T-cell (primary cell): ENCODE measurements at places on chromosomes 11 and 22.

DNA sequence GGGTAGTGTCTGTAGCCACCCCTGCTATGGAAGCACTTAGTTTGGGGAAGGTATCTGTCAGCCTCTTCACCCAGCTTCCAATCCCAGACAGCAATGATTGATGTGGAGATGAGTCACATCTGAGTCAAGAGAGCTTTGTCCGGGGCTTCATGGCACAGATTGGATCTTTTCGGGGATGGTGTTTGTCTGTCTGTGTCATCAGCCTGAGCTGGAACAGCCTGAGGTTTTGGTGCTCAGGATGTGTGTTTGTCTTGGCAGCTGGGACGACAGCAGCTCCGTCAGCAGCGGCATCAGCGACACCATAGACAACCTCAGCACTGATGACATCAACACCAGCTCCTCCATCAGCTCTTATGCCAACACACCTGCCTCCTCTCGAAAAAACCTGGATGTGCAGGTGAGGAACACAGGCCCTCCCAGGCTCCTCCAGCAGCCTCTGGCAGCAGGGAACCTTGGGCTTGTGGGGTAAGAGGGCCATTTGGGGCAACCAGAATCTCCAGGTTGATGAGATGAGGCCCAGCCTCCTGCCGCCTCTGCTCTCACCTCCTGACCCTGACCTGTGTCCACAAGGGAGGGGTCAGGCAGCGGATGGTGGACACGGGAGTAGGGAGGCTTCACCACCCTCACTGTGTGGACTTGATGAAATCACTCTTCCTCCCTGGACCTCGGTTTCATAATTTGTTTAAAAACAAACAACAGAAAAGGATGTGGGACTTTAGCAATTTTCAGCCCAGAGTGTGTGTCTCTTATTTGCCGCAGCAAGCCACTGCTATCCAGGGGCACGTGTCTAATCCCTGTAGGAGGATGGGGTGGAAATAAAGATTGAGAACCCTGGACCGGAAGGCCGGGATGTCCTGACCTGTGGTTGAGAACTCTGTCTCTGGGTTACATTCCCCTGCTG is 124.3 kb downstream of the DBX1 start:
- no peaks in the 10 kb centered on the region for H3K4me1 ChIP-seq
- no peak for DNase-seq
- no peak overlapping the region for H3K4me3 ChIP-seq
- no peaks in the 10 kb centered on the region for H3K36me3 ChIP-seq
- H3K27ac ChIP-seq: no peak overlapping the region

DNA sequence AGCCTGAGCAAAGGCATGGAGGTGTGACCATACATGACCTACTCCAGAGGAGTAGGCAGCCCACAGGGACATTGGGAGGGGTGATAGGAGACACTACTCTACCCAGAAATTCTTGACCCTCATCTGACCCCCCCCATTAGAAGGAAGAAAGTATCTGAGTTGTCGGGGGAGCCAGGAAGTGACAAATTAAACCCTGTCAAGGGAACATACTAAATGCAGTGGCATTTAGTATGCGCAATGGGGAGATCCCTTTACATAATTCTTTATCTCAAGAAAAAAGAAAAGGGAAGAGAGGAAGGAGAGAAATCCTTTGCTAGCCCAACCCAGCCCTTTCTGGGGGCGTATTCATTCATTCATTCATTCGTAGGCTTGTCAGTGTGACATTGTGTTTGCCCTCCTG is 58.8 kb downstream of the NAV2 start:
- no peaks in the 10 kb centered on the region for H3K36me3 ChIP-seq
- DNase-seq: no peak
- H3K4me3 ChIP-seq: no peak overlapping the region

DNA sequence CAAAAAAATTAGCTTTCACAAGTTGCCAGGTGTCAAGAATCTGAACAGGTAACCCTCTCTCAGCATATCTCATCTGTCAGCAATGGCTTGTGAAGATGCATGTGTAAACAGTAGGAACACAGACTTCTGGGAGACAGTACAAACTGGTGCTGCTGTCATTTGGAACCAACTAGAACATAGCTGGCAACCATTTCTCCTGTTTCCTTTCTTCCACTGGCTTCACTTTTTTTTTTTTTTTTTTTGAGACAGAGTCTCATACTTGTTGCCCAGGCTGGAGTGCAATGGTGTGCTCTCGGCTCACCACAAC is 2.1 kb upstream of the PIK3C2A start:
- no peak overlapping the region for H3K4me3 ChIP-seq
- H3K4me1 ChIP-seq: peaks cover 22% of the 10 kb centered on the region
- H3K27ac ChIP-seq: peak overlapping the region; percentile 13
- DNase-seq: no peak
- H3K27me3 ChIP-seq: no peaks in the 10 kb centered on the region

GRCh38 chr11:97943493-97943892 is 1077.3 kb upstream of the CNTN5 start:
- H3K27me3 ChIP-seq: no peaks in the 10 kb centered on the region
- no peak for DNase-seq
- H3K4me3 ChIP-seq: no peak overlapping the region
- no peaks in the 10 kb centered on the region for H3K36me3 ChIP-seq

- peaks cover 100% of the 10 kb centered on the region for H3K4me1 ChIP-seq
- peak; percentile 53 for DNase-seq
- no peaks in the 10 kb centered on the region for H3K27me3 ChIP-seq
- H3K27ac ChIP-seq: peak overlapping the region; percentile 98
- no peak overlapping the region for H3K4me3 ChIP-seq
- H3K36me3 ChIP-seq: no peaks in the 10 kb centered on the region
These were observed 33.0 kb downstream of the PTPRJ start for GRCh38 chr11:48013269-48013901.

- no peaks in the 10 kb centered on the region for H3K4me1 ChIP-seq
- H3K36me3 ChIP-seq: no peaks in the 10 kb centered on the region
- DNase-seq: no peak
- no peak overlapping the region for H3K4me3 ChIP-seq
- no peaks in the 10 kb centered on the region for H3K27me3 ChIP-seq
- H3K27ac ChIP-seq: no peak overlapping the region
These were observed 1310.3 kb downstream of the BRD1 start for GRCh38 chr22:48517039-48518030.

- H3K4me1 ChIP-seq: no peaks in the 10 kb centered on the region
- DNase-seq: no peak
- H3K36me3 ChIP-seq: no peaks in the 10 kb centered on the region
- no peak overlapping the region for H3K27ac ChIP-seq
- no peak overlapping the region for H3K4me3 ChIP-seq
- H3K27me3 ChIP-seq: no peaks in the 10 kb centered on the region
These were observed 258.9 kb upstream of the B3GAT1 start for GRCh38 chr11:134670961-134671370.

- peaks cover 40% of the 10 kb centered on the region for H3K36me3 ChIP-seq
- H3K27ac ChIP-seq: no peak overlapping the region
- no peak for DNase-seq
- H3K27me3 ChIP-seq: no peaks in the 10 kb centered on the region
- no peak overlapping the region for H3K4me3 ChIP-seq
These were observed 48.5 kb downstream of the PITPNB start for GRCh38 chr22:27870234-27871191.

DNA sequence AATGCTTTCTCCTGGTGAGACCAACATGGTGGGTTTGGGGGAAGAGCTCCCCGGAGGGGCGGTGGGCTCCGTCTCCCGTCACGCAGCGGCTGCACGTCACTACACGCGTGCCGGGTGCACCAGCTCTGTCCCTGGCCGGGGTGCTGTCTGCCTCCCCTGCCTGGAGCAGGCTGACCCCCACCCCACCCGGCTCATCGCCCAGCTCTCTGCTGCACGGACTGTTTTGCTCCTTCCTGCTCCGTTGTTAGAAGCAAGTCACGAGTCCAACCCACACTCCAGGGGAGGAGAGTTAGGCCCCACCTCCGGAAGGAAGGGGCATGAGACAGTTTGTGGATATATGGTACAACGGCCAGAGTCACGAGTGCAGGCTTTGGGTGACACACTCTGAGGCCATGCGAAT is 364.9 kb downstream of the BRD1 start:
- H3K4me1 ChIP-seq: no peaks in the 10 kb centered on the region
- no peaks in the 10 kb centered on the region for H3K27me3 ChIP-seq
- no peak overlapping the region for H3K27ac ChIP-seq
- no peaks in the 10 kb centered on the region for H3K36me3 ChIP-seq

- H3K4me1 ChIP-seq: no peaks in the 10 kb centered on the region
- no peaks in the 10 kb centered on the region for H3K27me3 ChIP-seq
- H3K4me3 ChIP-seq: no peak overlapping the region
- no peaks in the 10 kb centered on the region for H3K36me3 ChIP-seq
- no peak for DNase-seq
- no peak overlapping the region for H3K27ac ChIP-seq
These were observed 110.4 kb upstream of the ARHGAP42 start for GRCh38 chr11:100576718-100577021.

GRCh38 chr22:48741540-48741939 is 1086.1 kb downstream of the BRD1 start:
- peaks cover 3% of the 10 kb centered on the region for H3K27me3 ChIP-seq
- H3K4me1 ChIP-seq: no peaks in the 10 kb centered on the region
- no peaks in the 10 kb centered on the region for H3K36me3 ChIP-seq
- H3K27ac ChIP-seq: no peak overlapping the region
- no peak overlapping the region for H3K4me3 ChIP-seq

- H3K36me3 ChIP-seq: no peaks in the 10 kb centered on the region
- no peaks in the 10 kb centered on the region for H3K27me3 ChIP-seq
- no peak overlapping the region for H3K27ac ChIP-seq
These were observed 1217.9 kb downstream of the LRRC4C start for GRCh38 chr11:40241524-40242051.

GRCh38 chr11:114195981-114196731 is 100.0 kb upstream of the NNMT start:
- H3K4me1 ChIP-seq: peaks cover 5% of the 10 kb centered on the region
- H3K27me3 ChIP-seq: no peaks in the 10 kb centered on the region
- no peaks in the 10 kb centered on the region for H3K36me3 ChIP-seq
- no peak overlapping the region for H3K4me3 ChIP-seq

- no peak overlapping the region for H3K4me3 ChIP-seq
- H3K27me3 ChIP-seq: no peaks in the 10 kb centered on the region
- H3K27ac ChIP-seq: no peak overlapping the region
These were observed 80.5 kb downstream of the KCNQ1 start for GRCh38 chr11:2525166-2525861.

DNA sequence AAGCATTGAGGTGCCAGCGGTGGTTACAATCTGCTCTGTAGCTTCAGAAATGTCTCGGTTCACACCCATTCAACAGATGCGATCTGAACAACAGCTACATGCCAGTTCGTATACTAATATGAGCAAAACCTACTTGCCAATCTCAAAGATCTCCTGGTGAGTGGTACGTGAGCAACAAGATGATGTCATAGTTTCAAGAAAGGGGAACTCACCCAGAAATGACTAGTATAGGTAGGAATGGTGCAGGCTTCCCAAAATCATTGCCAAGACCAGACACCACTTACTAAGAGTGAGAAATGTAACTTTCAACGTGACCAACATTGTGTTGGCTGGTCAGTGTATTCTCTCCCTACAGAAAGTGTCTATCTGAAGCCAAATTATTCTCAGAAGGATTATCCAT is 31.1 kb downstream of the OR6Q1 start:
- no peak overlapping the region for H3K27ac ChIP-seq
- H3K36me3 ChIP-seq: no peaks in the 10 kb centered on the region
- DNase-seq: no peak

GRCh38 chr11:133981156-133981555 is 24.4 kb upstream of the IGSF9B start:
- DNase-seq: no peak
- no peaks in the 10 kb centered on the region for H3K27me3 ChIP-seq
- H3K27ac ChIP-seq: no peak overlapping the region
- H3K36me3 ChIP-seq: no peaks in the 10 kb centered on the region
- no peaks in the 10 kb centered on the region for H3K4me1 ChIP-seq
- H3K4me3 ChIP-seq: no peak overlapping the region

DNA sequence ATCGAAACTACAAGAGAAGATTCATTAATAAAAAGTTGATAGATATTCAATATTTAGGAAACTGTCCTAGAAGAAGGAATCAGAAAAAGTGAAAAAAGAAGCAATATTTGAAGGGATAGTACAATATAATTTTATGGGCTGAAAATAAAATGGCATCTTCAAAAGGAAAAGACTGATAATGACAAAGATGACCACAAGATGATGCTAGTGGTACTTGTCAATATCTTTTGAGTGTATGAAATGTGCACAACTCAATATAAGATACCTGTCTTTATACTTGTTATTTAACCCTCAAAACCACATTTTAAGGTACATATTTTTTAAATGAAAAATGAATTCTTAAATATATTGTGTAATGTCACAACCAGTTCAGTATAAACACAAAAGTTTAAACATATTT is 1059.6 kb upstream of the RAG2 start:
- DNase-seq: no peak
- no peak overlapping the region for H3K27ac ChIP-seq
- no peaks in the 10 kb centered on the region for H3K27me3 ChIP-seq
- H3K4me3 ChIP-seq: no peak overlapping the region

- DNase-seq: no peak
- H3K36me3 ChIP-seq: no peaks in the 10 kb centered on the region
- no peaks in the 10 kb centered on the region for H3K4me1 ChIP-seq
- H3K27ac ChIP-seq: no peak overlapping the region
- no peaks in the 10 kb centered on the region for H3K27me3 ChIP-seq
These were observed 514.1 kb downstream of the RAB38 start for GRCh38 chr11:87660926-87661660.

DNA sequence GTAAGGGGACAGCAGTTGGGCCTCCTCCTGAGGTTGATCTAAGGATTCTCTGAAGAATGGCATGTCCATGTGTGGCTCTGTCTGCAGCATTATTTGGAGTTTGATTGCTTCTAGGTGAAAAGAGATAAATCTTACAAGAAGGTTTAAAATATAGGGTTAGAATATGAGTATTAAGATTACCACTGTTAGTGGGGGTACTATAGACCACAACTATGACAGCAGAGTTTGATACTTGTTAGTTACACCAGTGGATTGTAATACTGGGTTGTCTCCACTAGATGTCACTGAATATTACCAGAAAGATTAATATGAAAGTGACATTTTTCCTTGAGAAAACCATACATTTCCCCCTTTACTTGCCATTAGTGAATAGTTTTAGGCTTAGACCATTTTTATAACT is 47.9 kb downstream of the ZNF280B start:
- H3K27me3 ChIP-seq: no peaks in the 10 kb centered on the region
- H3K4me3 ChIP-seq: no peak overlapping the region
- H3K27ac ChIP-seq: no peak overlapping the region

- H3K27ac ChIP-seq: no peak overlapping the region
- no peaks in the 10 kb centered on the region for H3K4me1 ChIP-seq
- H3K4me3 ChIP-seq: no peak overlapping the region
- no peak for DNase-seq
- H3K36me3 ChIP-seq: no peaks in the 10 kb centered on the region
These were observed 48.8 kb upstream of the TTLL12 start for GRCh38 chr22:43235445-43236409.

- no peak overlapping the region for H3K27ac ChIP-seq
- H3K36me3 ChIP-seq: no peaks in the 10 kb centered on the region
- DNase-seq: no peak
- no peak overlapping the region for H3K4me3 ChIP-seq
- no peaks in the 10 kb centered on the region for H3K27me3 ChIP-seq
- no peaks in the 10 kb centered on the region for H3K4me1 ChIP-seq
These were observed 410.5 kb downstream of the TBC1D22A start for GRCh38 chr22:47172771-47173534.

DNA sequence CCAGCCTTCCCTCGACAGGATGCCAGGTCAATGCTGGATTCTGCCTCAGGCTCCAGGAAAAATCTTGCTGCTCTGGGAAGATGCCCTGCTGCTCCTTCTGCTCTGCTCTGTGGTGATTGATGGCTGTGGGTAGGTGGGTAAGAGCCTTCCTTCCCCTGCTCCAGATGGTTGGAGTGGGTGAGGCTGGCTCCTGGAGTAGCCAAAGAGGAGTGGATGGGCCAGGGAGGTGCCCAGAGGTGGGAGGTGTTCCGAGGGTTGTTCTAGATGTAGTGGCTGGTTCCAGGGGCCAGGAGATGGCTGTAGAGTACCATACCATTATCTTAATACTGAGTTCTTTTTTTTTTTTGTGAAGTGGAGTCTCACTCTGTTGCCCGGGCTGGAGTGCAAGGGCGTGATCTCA is 99.6 kb upstream of the THY1 start:
- no peaks in the 10 kb centered on the region for H3K36me3 ChIP-seq
- no peaks in the 10 kb centered on the region for H3K27me3 ChIP-seq
- no peaks in the 10 kb centered on the region for H3K4me1 ChIP-seq
